ENCODE measurements at places on chromosomes 4 and X. TPM values are rescaled to one million over a fixed set of nuclear protein-coding genes. Genes with fewer than 3 reads are reported as not detected.

The TBC1D25 gene
- total RNA-seq = 11.8 TPM

The SPANXD gene
- total RNA-seq = not detected

The RAB41 gene
- total RNA-seq = not detected

The GAB3 gene
- total RNA-seq = 0.44 TPM

The ITGB1BP2 gene
- total RNA-seq = 2.0 TPM

The SORCS2 gene
- total RNA-seq = 0.22 TPM

The TMEM255A gene
- not detected for total RNA-seq

The GSX2 gene
- total RNA-seq = not detected

The CT45A5 gene
- not detected for total RNA-seq

The FATE1 gene
- not detected for total RNA-seq

The CACNA1F gene
- total RNA-seq = not detected

The HSFX3 gene
- not detected for total RNA-seq

The SPATA4 gene
- total RNA-seq = 0.29 TPM

The FGF2 gene
- 87.2 TPM for total RNA-seq

All from placental pericyte (primary cell).